ENCODE measurements at places on chromosomes 12 and 14.

DNA sequence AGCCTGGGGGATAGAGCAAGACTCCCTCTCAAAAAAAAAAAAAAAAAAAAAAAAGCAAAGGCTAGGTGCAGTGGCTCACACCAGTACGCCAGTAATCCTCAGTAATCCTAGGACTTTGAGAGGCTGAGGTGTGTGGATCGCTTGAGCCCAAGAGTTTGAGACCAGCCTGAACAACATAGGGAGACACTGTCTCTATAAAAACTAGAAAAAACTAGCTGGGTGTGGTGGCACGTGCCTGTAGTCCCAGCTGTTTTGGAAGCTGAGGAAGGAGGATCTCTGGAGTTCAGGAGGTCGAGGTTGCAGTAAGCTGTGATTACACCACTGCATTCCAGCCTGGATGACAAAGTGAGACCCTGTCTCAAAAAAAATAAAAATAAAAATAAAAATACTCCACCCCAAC lies 8.9 kb upstream of the RBM25 start:
- DNase-seq: no peak

- DNase-seq: peak; percentile 35
Observed at GRCh38 chr14:57725399-57726077, 140.4 kb downstream of the SLC35F4 start.

DNA sequence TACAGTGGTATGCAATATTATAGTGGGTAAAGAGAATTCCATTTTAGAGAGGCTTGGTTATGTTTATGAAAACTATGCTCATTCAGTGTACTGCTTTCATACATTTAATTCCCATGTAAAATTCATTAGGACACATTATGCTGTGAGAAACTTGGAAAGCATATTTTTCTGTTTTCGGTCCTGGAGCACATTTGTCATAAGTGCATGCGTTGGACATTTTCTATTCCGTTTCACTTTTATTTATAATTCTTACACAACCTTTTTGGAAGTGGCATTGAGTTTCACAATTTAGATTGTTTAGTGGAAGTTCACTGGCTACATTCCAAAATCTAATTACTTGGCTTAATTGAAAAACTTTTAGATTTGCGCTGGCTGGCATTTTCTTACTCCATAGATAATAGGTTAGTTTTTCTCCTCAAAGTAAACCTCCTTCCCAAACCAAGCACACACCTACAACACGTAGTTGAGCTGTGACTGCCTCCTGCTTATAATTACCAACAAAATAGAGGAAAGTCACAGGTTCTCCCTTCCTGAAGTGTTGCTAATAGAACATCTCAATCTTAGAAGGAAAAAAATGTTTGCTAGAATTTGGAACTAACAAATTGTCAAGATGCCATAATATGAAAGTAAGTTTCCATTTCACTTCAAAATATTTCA lies 938.5 kb downstream of the TRHDE start:
- DNase-seq: no peak

DNA sequence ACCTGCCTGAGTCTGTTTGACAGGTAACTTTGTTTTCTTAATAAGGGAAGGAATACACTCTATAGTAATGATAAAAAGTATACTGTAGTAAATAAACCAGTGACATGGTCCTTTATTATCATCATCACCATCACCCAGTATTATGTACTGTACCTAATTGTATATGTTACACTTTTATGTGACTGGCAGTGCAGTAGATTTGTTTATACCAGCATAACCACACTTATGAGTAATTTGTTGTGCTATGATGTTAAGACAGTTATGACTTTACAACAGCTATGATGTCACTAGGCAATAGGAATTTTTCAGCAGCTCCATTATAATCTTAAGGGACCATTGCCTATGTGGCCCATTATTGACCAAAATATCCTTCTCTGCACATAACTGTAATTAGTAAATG lies 155.0 kb downstream of the NUBPL start:
- no peak for DNase-seq

DNA sequence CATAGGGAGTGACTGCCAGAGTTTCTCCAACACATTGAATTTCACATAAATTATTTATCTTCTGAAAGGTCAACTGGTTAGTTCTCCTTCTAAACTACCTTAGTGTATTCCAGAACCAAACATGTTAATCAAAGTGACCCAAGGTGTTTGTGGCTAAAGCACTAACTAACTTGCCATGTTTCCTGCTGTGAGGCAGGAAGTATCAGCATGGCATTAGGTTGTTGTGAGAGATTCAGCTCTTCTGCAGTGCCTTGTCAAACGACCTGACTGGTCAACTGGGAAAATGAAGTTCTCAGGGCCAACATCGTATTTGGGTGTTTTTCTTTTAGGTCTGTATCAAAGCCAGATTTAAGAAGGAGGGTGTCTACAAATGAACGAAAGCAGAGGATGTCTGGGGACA lies 448.1 kb downstream of the APAF1 start:
- no peak for DNase-seq

- no peak for DNase-seq
Observed at GRCh38 chr12:94705676-94706075, 55.3 kb upstream of the TMCC3 start.

DNA sequence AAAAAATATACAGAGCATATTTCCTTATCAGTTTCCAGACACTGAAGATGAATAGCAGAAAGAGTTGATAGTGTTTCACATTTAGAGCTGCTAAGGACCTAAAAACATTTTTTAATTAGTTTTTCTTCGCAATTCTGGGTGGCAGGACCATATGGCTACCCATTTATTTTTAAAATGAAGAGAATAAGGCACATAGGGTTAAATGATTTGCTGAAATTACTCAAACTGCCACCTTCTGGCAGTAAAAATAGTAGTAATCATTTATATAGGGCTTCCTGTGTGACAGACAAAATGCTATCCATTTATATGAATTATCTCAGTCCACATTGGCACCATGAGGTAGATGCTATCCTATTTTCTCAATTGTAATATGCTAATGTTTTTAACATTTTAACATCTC lies 108.6 kb upstream of the CCDC196 start:
- no peak for DNase-seq

GRCh38 chr12:51362747-51363342 lies 16.4 kb upstream of the CELA1 start:
- DNase-seq: no peak

GRCh38 chr14:89688507-89689211 lies 265.9 kb downstream of the EFCAB11 start:
- peak; percentile 22 for DNase-seq

GRCh38 chr12:10021342-10021741 lies 9.1 kb upstream of the CLEC9A start:
- DNase-seq: no peak

DNA sequence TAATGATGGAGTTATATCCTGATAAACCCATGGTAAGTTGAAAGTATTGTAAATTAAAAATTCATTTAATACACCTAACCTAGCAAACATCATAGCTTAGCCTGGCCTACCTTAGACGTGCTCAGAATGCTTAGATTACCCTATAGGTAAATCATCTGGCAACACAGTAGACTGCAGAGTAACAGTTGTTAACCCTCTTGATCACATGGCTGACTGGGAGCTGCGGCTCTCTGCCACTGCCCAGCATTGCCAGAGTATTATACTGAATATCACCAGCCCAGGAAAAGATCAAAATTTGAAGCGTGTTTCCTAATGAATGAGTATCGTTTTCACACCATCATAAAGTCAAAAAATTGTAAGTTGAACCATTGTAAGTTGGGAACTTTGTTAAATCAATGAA lies 17.8 kb upstream of the TMPRSS12 start:
- DNase-seq: no peak

DNA sequence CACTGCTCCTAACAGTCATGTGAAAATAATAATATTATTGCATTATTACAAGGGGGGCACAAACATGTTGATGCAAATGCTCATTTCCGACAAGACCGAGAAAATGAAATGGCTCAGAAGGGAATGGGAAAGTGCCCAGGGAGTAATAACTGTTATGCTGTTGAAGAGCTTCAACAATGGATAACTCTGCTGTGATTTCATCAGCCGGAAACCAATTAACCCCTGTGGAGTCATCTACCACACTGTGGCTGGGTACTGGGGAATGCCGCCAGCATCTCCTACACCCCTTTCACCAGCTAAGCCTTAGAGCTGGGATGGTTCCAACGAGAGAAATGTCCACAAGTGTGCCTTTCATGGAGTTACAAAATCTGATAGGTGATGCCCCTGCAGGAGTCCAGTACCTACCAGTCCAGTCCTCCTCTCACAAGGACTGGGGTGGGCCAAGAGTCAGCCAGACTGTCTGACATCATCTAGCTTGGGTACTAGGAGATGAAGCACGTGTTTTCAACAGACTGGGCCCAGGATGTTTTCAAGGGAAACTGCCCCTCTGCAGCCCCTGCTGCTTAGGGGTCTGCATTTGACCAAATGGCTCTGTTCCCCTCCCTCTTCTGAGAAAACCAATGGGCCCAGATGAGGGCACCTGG lies 509.3 kb upstream of the CCDC196 start:
- DNase-seq: peak; percentile 9

DNA sequence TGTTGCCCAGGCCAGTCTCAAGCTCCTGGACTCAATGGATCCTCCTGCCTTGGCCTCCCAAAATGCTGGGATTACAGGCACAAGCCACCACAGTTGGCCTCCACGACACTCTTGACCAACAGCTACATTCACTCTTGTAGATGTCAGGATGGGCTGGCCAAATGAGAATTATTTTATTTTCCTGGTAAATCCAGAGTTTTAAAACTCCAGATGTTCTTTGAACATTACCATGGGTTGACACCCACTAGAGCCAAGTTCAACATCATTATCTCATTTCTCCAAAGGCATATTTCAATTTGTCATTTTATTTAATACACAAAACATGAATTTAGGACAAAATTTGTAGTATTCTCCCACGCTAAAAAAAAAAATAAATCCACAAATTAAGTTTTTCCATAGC lies 56.5 kb upstream of the FOXN3 start:
- DNase-seq: no peak

GRCh38 chr12:6307529-6307928 lies 3.0 kb upstream of the PLEKHG6 start:
- no peak for DNase-seq

- peak; percentile 21 for DNase-seq
Observed at GRCh38 chr12:27226407-27226929, 17.6 kb upstream of the STK38L start.

GRCh38 chr14:59067127-59067894 lies 121.2 kb upstream of the DAAM1 start:
- DNase-seq: no peak

- no peak for DNase-seq
Observed at GRCh38 chr12:90028635-90029051, 320.0 kb upstream of the ATP2B1 start.

- DNase-seq: no peak
Observed at GRCh38 chr12:27068863-27069262, 13.5 kb downstream of the C12orf71 start.

DNA sequence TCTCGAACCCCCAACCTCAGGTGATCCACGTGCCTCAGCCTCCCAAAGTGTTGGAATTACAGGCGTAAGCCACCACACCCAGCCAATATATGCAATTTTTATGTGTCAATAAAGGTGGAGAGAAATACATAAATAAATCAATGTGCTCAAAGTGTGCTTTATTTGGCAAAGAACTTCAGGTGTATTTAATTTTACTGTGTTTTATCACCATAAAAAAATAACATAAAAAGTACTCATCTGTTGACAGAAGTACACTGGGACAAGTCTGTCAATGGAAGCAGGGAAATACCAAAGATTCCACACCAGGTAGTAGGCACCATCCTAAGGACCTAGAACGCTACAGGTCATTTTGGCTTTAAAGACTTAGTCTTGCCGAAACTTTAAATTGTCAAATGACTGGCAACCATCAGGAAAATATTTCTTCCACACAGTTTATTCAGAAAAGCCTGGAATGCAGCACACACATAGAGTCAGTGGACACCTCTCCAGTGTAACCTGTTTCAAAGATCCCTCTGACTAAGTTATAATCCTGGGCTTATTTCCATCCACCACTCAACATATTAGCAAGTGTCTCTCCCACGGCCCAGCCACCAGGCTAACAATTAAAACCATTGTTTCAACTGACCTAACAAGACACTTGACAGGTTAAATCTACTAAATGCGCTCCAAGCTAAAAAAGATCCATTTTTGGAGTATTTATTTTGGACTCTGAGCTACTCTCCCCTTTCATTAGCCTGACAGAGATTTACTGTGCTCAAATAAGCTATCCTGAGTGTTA lies 4.2 kb downstream of the ERO1A start:
- no peak for DNase-seq

- no peak for DNase-seq
Observed at GRCh38 chr12:116978791-116979508, 68.2 kb downstream of the FBXW8 start.

DNA sequence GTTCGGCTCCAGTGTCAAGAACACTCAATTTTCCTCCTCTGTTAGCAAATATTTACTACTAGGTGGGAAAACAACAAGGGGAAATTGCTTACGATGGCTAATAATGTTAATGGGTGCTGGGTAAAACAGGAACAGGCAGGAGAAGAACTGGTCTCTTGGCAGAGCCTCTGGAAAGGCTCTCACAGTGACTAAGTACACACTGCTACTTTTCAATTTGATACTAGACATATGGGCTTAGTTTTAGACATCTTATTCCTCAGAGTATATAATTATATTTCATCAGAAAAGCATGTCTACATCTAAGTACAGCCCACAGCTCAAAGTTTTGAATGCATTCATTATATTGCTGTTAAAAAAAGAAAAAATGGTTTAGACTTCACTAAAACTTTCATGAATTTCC lies 65.4 kb upstream of the SAV1 start:
- peak; percentile 10 for DNase-seq

- no peak for DNase-seq
Observed at GRCh38 chr12:49707812-49708147, 575 bp upstream of the FMNL3 start.

DNA sequence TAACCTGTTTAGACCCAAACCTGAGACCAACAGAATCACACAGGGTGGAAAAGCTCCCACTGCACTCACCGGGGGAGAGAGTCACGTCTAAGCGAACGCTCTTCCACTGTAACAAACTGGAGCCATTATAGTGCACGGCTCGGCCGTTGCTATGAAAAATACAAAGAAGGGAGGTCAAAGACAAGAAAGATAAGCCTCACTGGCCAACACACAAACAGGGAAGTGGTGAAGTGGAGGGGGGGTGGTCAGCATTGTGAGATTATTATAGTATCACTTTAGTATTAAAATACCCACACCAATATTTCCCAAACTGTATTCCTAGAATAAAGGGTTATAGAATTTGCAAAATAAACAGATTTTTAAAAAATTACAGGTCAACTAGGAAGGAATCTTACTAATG lies 90.9 kb downstream of the TRAFD1 start:
- no peak for DNase-seq

DNA sequence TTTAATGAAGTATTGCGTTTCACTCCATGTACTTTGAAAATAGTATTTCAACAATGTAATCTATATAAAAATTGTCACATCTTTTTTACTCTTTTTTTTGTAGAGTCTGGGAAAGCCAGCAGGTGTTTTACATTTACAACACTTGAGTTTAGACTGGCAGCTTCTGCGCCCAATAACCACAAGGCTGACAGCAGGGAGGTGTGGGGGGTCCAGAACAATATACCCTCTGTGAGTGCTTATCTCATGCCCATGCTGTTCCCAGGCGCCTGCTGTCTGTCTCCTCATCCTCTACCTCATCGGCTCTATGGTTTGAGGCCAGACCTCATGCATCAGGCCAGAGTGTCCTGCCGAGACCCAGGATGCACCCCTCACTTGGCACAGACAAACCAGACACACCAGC lies 24.9 kb downstream of the FBRSL1 start:
- no peak for DNase-seq

GRCh38 chr12:15767301-15767700 lies 21.9 kb downstream of the EPS8 start:
- DNase-seq: no peak

Measured in fibroblast of the aortic adventitia (primary cell).